ENCODE measurements at places on chromosomes 6 and 20. TPM values are rescaled to one million over a fixed set of nuclear protein-coding genes. Genes with fewer than 3 reads are reported as not detected.

DNA sequence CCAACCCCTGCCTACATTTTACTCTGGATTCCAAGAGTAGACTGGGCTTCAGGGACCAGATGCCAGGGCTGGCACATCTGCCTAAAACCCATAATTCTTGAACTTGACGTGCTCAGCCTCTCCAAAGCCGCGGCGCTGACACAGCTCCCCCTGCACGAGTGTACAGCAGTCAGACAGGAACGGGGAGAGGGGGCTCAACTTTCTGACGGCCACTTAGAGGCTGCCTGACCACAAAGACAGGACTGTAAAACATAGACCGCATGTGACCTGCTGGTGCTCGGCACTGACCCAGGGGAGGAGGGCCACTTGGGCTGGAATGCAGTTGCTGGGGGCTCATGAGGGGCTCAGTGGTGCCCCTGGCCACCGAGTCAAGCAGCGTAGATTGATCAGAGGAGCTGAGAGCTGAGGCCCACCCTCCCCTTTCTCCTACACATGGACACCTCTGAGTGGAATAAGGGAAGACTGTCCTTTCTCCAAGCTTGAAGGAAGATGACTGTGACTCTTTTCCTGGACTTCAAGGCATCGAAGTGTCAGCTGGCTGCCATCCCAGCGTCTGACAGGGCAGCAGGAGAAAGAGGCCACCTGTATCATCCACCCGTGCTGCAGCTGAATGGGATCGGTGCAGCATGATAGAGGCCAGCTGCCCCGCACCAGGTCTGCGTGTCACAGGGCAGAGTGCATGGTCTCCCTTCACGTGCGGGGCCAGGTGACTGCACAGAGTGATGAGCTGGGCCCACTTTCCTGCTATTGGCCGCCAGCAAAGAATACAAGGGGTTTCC, 171.3 kb upstream of the AGPAT4 start:
- DNase-seq, result no peak

DNA sequence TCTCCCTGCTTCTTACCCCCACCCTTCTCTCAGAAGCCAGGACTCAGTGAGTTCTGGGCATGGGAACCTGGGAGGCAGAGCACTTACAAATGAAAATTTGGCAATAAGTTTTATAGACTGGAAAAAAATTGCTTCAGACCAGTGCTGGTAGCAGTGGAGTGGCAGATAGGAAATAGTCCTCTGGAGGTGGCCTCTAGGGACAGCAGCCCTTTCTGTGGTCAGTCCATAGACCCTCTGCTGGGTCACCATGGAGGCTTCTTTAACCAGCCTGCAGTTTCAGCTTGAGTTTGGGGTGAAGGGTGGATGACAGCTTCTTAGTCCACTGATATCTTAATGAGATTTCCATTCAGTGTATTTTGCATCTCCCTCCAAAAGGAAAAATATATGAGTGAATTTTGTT, 179.1 kb downstream of the ARID1B start:
- DNase-seq, result no peak

DNA sequence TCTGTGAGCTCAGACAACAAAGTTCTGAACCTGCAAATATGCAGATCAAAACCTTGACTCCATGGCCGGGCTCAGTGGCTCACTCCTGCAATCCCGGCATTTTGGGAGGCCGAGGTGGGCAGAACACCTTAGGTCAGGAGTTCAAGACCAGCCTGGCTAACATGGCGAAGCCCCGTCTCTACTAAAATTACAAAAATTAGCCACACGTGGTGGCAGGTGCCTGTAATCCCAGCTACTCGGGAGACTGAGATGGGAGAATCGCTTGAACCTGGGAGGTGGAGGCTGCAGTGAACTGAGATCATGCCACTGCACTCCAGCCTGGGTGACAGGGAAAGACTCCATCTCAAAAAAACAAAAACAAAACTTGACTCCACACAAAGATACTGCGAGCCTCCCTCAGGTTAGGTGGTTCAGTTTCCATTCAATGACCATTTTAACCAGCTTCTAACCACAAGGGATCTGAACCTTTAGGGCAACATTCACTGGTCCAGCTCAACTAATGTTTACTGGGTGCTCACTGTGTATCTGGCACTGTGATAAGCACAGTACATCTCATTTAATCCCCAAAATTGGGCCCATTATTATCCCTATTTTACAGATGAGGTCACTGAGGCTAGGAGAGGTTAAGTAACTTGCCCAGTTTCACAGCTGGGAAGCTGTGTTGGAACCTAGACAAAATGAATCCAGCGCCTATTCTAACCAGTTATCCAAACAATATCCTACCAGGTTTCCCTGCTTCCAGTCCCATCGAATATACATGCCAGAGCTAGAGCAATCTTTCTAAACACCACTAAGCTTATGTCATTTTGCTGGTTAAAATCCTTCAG, 1.8 kb downstream of the SNRPB start:
- no peak for DNase-seq

GRCh38 chr6:96631248-96631647, 68.3 kb downstream of the FHL5 start:
- no peak for DNase-seq

DNA sequence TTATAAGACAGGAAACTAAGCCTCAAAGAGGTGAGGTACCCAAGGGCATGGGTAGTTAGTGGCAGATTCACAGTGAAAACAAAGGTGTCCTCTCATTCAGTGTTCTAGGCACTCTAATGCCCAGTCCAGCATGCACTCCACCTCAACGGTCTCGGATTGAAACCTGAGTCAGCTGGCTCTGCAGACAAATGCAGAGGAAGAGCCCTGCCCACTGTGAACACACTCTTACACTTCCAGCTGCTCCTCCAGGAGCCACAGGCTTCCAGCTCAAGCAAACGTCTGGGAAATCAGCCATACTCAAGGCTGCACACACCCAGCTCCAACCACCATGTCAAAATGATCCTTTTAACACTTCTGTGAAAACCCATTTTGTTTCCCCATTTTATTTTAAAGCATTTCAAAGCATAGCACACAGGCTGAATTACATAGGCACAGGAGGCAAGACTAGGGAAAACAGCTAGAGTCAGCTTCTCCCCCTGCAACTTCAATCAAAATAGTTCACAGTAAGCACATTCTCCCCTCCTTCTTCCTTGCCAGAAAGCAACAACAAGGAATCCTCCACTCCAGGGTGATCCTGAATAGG, 3.0 kb upstream of the IL17A start:
- no peak for DNase-seq

DNA sequence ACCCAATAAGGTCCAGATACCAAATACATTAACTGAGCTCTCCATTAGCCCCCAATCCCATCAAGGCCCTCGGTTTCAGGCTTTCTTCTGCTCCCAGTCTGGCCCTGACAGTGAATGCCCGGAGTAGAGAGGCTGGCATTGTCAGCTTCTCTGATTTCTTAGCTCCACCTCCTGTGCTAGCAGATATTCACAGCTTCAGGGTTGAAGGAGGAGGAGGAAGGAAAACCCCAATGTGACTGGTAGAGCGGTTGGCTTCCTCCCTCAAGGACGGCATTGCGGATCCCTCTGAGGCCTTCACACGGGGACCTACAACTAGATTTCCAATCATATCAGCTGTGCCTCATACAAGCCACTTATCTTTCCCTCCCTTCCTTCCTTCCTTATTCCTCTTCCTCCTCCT, 164.1 kb upstream of the SYNDIG1 start:
- no peak for DNase-seq

The ETV7 gene
- total RNA-seq, result 0.57 TPM

The TCP11 gene
- not detected for total RNA-seq

The LTB gene
- 0.63 TPM for total RNA-seq

The SLC35D3 gene
- not detected for total RNA-seq

The SYCP2L gene
- total RNA-seq, result 12.6 TPM

The ISM1 gene
- not detected for total RNA-seq

All from PC-9 (cell line).